Activated naive CD4-positive, alpha-beta T cell treated with anti-CD3 and anti-CD28 coated beads for 36 hours (primary cell): ENCODE measurements at places on chromosomes 13 and 19. TPM values are rescaled to one million over a fixed set of nuclear protein-coding genes. Genes with fewer than 3 reads are reported as not detected.
A peak's percentile ranks its signal among the peaks of the same experiment; 100 is the strongest.

- DNase-seq: no peak
- H3K27me3 ChIP-seq: no peaks in the 10 kb centered on the region
- peaks cover 43% of the 10 kb centered on the region for H3K4me1 ChIP-seq
- H3K36me3 ChIP-seq: peaks cover 14% of the 10 kb centered on the region
Measured at GRCh38 chr19:2046046-2046907, 4.8 kb downstream of the MKNK2 start.

DNA sequence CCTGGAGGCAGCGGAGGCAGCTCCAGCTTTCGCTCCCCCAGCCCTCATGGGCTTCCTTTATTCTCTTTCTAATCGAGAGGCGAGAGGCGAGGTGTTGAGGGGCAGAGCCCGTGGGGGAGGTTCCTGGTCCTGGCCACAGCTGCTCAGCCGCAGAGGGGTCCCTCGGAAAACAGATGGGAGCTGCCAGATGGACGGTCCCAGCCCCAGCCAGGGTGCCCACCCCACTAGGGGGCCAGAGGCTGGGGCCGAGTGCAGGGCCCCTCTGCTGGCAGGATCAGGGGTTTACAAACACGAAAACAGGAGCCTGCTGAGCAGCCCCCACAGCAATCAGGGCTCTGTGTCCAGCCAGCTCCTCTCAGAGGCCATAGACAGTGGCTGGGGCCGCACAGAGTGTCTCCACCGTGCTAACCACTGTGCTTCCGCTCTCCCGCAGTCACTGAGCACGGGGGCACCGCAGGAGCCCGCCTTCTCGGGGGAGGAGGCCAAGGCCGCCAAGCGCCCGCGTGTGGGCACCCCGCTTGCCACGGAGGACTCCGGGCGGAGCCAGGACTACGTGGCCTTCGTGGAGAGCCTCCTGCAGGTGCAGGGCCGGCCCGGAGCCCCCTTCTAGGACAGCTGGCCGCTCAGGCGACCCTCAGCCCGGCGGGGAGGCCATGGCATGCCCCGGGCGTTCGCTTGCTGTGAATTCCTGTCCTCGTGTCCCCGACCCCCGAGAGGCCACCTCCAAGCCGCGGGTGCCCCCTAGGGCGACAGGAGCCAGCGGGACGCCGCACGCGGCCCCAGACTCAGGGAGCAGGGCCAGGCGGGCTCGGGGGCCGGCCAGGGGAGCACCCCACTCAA lies 182.2 kb downstream of the KDM4B start:
- peaks cover 10% of the 10 kb centered on the region for H3K36me3 ChIP-seq
- no peak for DNase-seq
- no peaks in the 10 kb centered on the region for H3K27me3 ChIP-seq
- H3K4me1 ChIP-seq: no peaks in the 10 kb centered on the region
- no peak overlapping the region for H3K27ac ChIP-seq
- no peak overlapping the region for H3K4me3 ChIP-seq

DNA sequence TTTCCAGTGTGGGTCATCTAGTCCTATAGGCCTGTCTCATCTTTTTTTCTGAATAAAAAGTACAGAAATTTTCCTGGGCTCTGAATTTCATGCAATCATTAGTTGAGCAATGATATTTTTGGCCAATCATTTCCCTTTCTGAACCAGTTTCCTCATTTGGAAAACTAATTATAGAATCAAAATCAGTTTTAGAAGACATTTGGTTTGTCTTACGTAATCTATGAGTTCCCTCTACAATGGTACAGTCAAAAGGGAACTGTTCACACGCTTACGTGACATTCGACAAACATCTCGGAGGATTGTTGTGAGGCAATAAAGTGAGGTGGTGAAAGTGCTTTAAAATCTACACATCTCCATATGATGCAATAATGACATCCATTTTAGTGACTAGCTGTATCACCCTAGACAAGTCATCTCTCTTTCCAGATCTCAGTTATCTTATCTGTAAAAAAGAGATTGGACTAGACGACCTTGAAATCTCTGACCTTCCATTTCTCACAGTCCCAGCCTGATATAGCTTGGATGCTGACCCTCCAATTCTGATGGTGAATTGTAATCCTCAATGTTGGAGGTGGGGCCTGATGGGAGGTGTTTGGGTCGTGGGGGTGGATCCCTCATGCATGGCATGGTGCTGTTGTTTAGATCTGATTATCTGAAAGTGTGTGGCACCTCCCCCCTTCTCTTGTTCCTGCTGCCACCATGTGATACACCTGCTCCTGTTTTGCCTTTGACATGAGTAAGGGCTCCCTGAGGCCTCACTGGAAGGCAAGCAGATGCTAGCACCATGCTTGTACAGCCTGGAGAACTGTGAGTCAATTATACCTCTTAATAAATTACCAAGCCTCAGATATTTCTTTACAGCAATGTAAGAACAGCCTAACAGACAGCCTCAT lies 26.7 kb downstream of the FLT1 start:
- peaks cover 11% of the 10 kb centered on the region for H3K36me3 ChIP-seq
- H3K4me3 ChIP-seq: no peak overlapping the region
- peaks cover 1% of the 10 kb centered on the region for H3K4me1 ChIP-seq

- no peak for DNase-seq
- no peak overlapping the region for H3K27ac ChIP-seq
- H3K36me3 ChIP-seq: no peaks in the 10 kb centered on the region
- H3K4me3 ChIP-seq: no peak overlapping the region
- H3K27me3 ChIP-seq: peaks cover 11% of the 10 kb centered on the region
Measured at GRCh38 chr13:38309397-38309796, 40.3 kb upstream of the UFM1 start.

DNA sequence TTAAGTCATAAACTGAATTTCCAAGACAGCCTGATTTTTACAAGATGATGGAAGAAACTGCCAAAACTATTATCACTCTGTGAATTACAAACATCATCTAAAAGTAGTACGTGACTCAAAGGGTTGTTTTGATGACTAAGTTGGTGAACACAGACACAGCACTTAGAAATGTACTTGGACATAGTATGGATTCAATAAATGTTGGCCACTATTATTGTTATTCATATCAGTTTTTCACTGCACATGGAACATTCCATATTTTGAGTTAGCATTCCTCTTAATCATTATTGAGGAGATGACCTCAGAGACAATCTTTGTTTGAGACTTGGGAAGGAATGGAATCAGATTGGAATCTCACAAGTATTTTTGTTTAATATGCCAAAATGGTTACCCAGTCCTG lies 172.9 kb downstream of the OXGR1 start:
- H3K4me3 ChIP-seq: no peak overlapping the region
- DNase-seq: no peak
- no peaks in the 10 kb centered on the region for H3K27me3 ChIP-seq
- no peak overlapping the region for H3K27ac ChIP-seq

GRCh38 chr13:73142071-73142470 lies 83.3 kb downstream of the KLF5 start:
- H3K27me3 ChIP-seq: no peaks in the 10 kb centered on the region
- H3K4me3 ChIP-seq: no peak overlapping the region
- no peak overlapping the region for H3K27ac ChIP-seq
- H3K4me1 ChIP-seq: no peaks in the 10 kb centered on the region
- no peak for DNase-seq

The HSH2D gene
- 18.3 TPM for total RNA-seq

GRCh38 chr13:32179708-32180107 lies 135.5 kb downstream of the ZAR1L start:
- DNase-seq: no peak
- no peaks in the 10 kb centered on the region for H3K4me1 ChIP-seq
- peaks cover 5% of the 10 kb centered on the region for H3K36me3 ChIP-seq

GRCh38 chr19:46629546-46630025 lies 4.7 kb upstream of the PTGIR start:
- no peak overlapping the region for H3K4me3 ChIP-seq
- H3K4me1 ChIP-seq: peaks cover 34% of the 10 kb centered on the region
- H3K27ac ChIP-seq: no peak overlapping the region
- no peak for DNase-seq

GRCh38 chr19:19064098-19064722 lies 416 bp downstream of the SLC25A42 start:
- peaks cover 44% of the 10 kb centered on the region for H3K4me1 ChIP-seq
- H3K27ac ChIP-seq: peak overlapping the region; percentile 72
- H3K27me3 ChIP-seq: no peaks in the 10 kb centered on the region
- H3K36me3 ChIP-seq: peaks cover 3% of the 10 kb centered on the region

The MIA gene
- not detected for total RNA-seq

- peak; percentile 61 for DNase-seq
- H3K36me3 ChIP-seq: no peaks in the 10 kb centered on the region
- H3K27ac ChIP-seq: no peak overlapping the region
- H3K4me1 ChIP-seq: no peaks in the 10 kb centered on the region
- H3K27me3 ChIP-seq: peaks cover 5% of the 10 kb centered on the region
- H3K4me3 ChIP-seq: no peak overlapping the region
Measured at GRCh38 chr19:3250675-3251074, 26.2 kb downstream of the CELF5 start.

DNA sequence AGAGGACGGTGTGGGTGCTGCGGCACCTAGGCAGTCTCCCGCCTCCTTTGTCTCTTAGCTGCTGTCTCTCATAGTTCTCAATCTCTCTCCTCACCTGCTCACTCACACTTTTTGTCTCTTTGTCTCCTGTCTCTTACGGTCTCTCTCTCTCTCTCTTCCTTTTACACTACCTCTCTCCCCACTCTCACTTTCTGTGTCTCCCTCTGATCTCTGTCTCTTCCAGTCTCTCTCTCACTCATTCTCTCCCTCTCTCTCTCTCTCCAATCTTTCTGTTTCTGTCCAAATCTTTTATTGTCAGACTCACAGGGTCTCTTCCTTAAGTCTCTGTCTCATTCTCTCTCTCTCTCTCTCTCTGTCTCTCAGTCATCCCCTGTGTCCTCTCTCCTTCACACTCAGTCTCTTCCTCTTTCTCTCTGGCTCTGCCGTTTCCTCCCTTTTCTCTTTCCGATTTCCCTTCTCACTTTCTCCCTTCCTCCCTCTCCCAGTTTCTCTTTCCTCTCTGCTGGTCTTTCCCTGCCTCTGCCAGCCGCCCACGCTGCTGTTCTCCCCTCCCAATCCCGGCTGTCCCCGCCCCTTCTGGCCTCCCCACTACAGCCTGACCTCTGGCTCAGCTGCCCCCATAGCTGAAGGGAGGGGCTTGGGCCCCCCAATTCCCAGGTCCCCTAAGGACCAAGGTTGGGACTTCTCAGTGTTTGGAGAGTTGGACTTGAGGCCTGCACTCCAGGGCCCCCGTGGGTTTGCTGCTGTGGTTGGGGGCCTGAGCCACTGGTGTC lies at the start of gene PLEKHA4:
PLEKHA4 (minus strand) TSS at position 504 of the 773 bp plus-strand sequence. CDS start 997 bp downstream, outside the sequence.
- H3K4me1 ChIP-seq: peaks cover 9% of the 10 kb centered on the region
- no peak for DNase-seq
- peaks cover 6% of the 10 kb centered on the region for H3K36me3 ChIP-seq
- H3K4me3 ChIP-seq: no peak within 1 kb of the TSS

GRCh38 chr13:92716749-92717148 lies 509.9 kb upstream of the GPC6 start:
- H3K36me3 ChIP-seq: no peaks in the 10 kb centered on the region
- no peak overlapping the region for H3K27ac ChIP-seq
- H3K27me3 ChIP-seq: no peaks in the 10 kb centered on the region
- H3K4me3 ChIP-seq: no peak overlapping the region
- no peaks in the 10 kb centered on the region for H3K4me1 ChIP-seq

GRCh38 chr13:80048030-80048429 lies 292.9 kb downstream of the SPRY2 start:
- no peak overlapping the region for H3K27ac ChIP-seq
- H3K36me3 ChIP-seq: no peaks in the 10 kb centered on the region
- H3K27me3 ChIP-seq: peaks cover 10% of the 10 kb centered on the region
- peaks cover 10% of the 10 kb centered on the region for H3K4me1 ChIP-seq

- no peaks in the 10 kb centered on the region for H3K27me3 ChIP-seq
- H3K27ac ChIP-seq: peak overlapping the region; percentile 83
- no peak for DNase-seq
- peak overlapping the region; percentile 81 for H3K4me3 ChIP-seq
- H3K4me1 ChIP-seq: peaks cover 53% of the 10 kb centered on the region
Measured at GRCh38 chr19:16074488-16075365, 1.6 kb upstream of the TPM4 start.

DNA sequence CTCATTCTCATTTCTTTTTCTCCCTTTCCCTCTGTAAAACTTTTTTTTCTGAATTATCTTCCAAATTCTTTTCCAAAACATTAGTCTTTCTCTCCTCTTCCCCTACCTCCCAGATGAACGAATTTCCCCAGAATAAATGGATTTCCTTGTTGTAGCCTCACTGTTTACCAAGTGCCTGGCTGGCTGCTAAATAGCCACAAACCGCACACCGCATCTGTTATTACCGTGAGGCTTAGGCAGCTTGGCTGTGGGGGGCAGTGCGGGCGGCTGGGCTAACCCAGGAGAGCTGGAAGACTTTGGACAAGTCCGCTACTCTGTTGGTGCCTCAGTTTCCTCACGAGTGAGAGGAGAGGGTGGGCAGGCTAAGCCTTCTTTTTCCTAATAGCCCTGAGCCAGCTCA lies 10.7 kb downstream of the IL17D start:
- peaks cover 8% of the 10 kb centered on the region for H3K27me3 ChIP-seq
- H3K27ac ChIP-seq: no peak overlapping the region
- DNase-seq: no peak
- peaks cover 5% of the 10 kb centered on the region for H3K4me1 ChIP-seq
- H3K4me3 ChIP-seq: no peak overlapping the region

DNA sequence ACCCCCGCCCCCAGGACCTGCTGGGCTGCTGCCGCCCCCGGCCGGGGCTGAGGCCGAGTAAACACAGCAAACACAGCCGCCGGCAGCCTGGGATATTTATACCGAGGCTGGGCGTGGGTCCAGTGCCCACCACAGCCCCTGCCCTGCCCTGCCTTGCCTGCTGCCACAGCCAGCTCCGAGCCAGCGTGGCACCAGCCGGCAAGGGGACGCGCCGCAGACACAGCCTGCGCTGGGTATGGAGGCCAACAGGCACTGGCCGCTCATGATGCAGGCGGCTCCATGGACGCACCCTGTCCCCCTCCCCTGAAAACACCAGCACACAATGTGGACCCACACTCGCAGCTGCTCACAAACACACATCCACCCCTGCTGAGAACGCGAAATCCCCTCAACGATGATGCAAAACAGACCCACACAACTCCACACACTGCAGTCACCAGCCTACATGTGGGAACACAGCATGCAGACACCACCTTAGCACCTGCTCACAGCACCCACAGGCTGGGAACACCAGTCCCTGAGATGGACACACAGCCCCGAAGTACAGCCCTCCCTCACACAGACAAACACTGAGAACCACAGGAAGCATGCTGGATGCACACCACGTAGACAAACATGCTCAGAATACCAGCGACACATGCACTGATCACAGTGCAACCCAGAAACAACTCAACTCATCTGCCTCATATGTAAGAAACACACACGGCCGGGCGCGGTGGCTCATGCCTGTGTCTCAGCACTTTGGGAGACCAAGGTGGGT lies 16.2 kb downstream of the CCDC97 start:
- peak; percentile 45 for DNase-seq
- peaks cover 49% of the 10 kb centered on the region for H3K4me1 ChIP-seq
- no peaks in the 10 kb centered on the region for H3K27me3 ChIP-seq

The LYPD4 gene
- not detected for total RNA-seq

GRCh38 chr13:97179501-97179900 lies 42.6 kb upstream of the MBNL2 start:
- no peak overlapping the region for H3K4me3 ChIP-seq
- no peak overlapping the region for H3K27ac ChIP-seq
- no peaks in the 10 kb centered on the region for H3K27me3 ChIP-seq
- H3K36me3 ChIP-seq: no peaks in the 10 kb centered on the region
- no peaks in the 10 kb centered on the region for H3K4me1 ChIP-seq
- DNase-seq: no peak

The ARHGEF7 gene
- 56.6 TPM for total RNA-seq
